Type B pancreatic cell (in vitro differentiated cells): ENCODE measurements at places on chromosomes 6 and 20. TPM values are rescaled to one million over a fixed set of nuclear protein-coding genes. Genes with fewer than 3 reads are reported as not detected.

NRN1 gene
- total RNA-seq = 0.48 and 6.3 TPM in 2 replicates

HFE gene
- 2.2 and 2.6 TPM in 2 replicates for total RNA-seq

SLC17A1 gene
- 0.85 and 1.2 TPM in 2 replicates for total RNA-seq

- DNase-seq = no peak
Measured at GRCh38 chr6:160088069-160088783, 33.4 kb upstream of the SLC22A1 start.

DNA sequence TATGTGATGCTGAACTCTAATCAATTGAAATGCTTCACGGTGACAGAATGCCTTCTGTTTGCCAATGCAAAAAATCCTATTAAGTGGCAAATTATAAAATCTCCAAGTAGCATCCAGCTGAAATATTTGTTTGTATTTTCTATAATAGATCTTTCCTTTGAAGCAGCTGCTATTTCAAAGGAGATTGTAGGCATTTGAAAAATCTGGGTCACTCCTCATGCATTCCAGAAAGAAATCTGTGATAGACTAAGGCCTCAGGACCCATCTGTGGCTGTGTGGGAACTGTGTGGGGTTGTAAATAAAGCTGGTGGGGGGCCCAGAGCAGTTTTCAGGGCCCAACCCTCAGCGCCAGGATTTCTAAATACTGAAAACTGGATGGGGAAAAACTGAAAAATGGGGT is 216.9 kb upstream of the ARG1 start:
- DNase-seq = no peak

DNA sequence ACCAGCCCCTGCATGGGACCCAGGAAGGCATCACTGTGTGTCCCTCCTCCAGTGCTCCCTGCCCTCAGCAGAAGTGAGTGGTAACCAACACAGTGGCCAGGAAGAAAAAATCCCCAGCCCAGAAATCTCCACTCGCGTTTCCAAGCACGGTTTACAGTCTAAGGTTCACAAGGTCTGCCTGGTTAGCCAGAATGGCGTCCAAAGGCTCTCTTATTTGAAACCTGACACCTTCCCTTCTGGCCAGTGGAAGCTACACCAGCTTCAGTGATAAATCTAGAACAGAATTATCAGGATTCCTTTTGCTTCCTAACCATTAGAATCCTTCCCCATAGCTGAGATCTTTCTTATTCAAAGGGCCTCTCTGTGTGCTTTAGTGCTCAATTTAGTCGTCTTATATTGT is 9.2 kb downstream of the LY86 start:
- no peak for DNase-seq

DNA sequence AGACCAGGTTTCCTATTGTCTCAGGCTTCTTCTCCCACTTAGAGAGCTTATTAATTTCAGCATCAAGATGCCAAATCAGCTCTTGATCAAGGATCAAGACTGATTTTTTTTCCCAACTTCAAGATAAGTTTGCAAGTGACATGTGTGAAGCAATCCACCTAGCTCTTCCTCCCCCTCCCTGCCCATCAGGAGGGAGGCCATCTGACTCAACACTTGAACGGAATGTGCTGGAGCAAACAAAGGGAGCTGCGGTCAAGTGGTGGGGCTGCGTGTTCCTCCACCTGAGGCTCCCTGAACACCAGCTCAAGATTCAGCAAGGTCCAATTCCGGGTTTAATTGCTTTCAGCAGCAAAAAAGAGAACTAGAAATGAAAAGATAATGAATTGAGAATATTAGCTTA is 38.7 kb downstream of the TTI1 start:
- no peak for DNase-seq

DNA sequence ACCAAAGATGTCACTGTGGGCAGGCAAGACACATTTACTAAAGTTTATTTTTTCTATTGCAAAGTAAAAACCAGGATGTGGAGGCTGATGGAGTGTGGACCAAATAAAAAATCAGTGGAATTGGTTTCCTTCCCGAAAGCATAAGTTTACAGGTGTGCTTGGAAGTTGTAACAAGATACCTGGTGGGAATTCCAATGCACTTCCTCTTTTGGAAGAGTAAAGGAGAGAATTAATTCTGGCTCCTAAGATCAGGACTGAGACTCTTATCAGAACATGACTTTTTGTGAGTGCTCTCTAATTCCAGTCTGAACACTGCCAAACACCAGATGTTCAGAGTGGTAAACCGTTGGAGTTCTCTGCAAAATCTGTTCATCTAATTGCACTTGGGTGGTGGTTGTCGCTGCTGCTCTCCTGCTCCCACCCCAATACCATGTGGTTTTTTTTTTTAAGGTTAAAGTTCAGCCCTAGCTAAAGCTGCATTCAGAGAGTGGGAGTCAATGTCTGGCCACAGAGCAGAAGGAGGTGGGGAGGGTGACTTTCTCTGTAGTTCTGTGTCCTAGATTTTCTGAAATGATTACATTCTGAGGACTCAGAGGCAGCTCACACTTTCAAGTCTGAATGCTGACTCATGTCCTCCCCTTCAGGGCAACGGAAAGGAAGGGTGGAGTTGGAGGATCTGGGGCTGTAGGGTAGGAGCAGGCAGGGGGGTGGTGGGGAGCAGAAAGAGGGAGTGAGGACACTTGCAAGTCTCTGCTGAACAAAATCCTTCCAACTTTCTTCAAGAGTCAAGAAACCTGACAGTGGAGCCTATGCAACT is 275.8 kb upstream of the PRDM1 start:
- no peak for DNase-seq

DNA sequence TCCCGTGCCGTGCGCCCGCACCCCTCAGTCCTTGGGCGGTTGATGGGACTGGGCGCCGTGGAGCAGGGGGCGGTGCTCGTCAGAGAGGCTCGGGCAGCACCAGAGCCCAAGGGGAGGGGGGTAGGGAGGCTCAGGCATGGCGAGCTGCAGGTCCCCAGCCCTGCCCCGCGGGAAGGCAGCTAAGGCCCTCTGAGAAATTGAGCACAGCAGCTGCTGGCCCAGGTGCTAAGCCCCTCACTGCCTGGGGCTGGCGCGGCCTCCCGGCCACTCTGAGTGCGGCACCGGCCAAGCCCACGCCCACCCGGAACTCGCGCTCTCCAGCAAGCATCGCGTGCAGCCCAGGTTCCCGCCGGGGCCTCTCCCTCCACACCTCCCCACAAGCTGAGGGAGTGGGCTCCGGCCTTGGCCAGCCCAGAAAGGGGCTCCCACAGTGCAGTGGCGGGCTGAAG is 16.4 kb downstream of the SOX4 start:
- no peak for DNase-seq

DNA sequence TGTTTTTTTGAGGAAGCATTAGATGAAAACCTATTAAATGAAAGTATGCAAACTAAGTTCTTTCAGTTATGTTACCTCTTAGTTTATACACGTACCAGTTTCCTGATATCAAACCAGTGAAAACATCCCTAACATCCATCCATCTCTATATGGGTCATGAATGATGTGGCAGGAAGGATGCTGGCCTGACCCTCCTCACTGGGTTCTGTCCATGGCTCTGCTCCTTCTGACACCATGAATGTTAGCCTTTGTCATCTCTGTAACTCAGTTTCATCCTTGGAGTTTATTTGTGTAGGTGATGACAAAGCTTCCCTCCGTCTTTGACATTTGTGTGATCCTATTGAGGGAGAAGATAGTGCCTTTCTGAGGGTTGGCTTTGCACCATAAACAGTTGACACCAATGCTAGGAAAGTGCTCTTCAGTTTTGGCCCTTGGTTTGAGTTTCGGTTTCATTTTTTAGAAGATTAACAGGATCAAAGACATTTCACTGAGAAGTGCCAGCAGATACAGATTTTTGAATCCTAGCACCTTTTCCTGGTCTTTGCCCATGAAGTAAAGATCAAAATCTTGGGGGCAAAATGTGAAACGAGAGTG is 72.0 kb upstream of the SCGN start:
- no peak for DNase-seq

GRCh38 chr6:21398741-21399325 is 194.7 kb upstream of the SOX4 start:
- no peak for DNase-seq

DNA sequence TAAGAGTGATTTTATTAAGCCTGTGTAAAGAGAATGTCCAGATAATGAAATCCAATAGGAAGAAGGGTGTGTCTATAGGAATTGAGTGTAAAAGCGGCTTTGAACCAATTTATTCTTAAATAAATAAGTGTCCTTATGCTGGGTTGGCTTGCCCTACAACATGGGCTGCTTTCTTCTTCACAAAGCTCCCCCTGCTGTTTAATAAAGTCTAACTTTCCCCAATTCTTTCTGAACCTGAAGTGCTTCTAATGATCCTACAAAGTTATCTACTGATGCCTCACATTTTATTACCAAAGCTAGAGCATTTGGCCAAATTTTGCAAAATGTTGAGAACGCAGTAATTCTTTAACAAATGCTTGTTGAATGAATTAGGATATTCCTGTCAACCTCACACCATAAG is 36.3 kb upstream of the SIRT5 start:
- DNase-seq = no peak

DNA sequence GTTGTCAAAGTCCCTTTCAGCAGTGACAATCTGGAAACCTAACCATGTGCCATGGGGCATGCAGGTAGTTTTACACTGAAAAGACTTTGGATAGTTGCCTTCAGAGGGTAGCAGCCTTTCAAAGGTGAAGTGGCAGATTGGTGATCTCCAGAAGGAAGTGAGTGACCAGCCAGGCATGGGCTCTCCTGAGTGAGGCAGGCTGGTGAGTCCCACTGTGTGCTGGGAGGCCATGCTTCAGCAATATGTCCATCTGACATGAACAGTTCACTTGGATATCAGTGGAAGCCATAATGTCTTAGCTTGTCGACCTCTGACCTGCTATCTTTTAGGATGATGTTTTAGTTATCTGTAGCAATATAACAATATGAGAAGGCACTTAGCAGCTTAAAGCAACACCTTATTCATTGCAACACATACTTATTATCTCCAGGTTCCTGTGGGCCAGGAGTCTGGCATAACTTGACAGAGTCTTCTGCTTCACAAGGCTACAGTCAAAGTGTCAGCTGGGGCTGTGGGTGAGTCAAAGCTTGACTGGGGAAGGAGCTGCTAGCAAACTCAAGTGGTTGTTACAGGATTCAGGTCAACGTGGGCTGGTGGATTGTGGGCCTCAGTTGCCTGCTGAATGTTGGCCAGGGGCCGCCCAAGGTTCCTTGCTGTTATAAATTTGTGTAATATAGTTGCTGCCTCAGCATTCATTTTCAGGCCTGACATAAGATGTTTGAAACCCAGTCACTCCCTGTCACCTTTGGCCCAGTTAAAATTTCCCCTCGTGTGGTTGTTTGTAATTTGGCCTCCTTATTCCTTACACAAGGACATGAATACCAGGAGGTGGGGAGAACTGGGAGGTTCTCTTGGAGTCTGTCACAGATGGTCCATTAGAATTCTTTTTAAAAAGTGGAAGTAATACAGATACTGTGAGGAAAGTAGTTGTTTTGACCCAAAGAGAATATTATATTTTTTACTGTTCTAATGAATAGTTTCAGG is 100.2 kb downstream of the UST start:
- no peak for DNase-seq
